SJSA1 (cell line): ENCODE measurements at places on chromosomes 1 and 21.

DNA sequence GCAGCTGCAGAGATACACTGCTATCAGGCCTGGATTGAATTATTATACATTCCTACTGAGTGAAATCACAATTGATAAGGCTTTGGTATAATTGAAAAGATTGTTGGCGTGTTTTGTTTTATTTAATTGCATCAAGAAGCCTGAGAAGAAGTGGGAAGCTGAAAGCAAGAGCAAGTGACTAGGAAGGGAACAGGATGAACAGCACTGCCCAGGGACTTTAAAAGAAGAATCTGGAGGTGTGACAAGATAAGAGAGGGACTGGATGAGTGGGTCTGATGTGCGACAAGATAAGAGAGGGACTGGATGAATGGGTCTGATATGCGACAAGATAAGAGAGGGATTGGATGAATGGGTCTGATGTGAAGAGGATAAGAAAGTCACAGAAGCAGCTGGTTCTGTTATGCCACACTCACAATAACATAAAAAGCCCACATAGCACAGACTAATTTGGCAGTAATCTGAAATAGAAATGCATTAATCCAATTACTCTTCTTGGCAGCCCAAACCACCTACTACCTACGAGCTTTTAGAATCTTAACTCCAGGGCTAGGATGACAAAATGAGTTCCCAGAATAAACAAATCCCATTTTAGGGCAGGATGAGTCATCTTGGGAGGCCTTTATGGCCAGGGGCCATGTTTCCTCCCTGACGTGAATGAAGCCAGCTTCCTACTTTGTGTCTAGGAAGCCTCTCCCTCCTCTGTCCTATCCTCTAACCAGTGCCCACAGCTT lies 129.7 kb downstream of the DUSP10 start:
- DNase-seq: peak; percentile 52

DNA sequence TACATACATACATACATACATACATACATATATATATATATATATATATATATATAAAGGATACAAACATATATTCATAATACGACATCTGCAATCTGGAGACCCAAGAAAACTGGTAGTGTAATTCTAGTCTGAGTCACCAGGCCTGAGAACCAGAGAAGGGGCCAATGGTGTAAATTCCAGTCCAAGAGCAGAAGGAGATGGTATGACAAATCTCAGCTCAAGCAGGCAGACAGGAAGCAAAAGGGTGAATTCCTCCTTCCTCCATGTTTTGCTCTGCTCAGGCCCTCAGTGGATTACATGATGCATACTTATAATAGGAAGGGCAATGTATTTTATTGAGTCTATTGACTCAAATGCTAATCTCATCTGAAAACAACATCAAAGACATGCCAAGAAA lies 1060.4 kb upstream of the TMPRSS15 start:
- DNase-seq: no peak

DNA sequence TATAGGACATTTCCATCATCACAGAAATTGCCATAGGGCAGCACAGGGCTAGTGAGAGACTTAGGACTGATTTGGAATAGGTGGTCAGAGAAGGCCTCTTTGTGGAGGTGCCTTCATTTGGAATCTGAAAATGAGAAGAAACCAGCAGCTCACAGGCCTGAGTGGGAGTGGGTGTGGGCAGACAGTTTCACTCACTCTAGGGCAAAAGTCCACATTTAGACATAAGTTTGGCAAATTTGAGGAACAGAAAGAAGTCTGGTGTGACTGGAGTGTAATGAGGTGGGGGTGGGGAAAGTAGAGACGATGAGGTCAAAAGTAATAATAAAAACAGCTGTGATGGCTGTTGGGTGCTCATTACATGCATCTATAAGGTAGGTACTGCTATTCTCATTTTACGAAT lies 22.4 kb upstream of the BCAR3 start:
- no peak for DNase-seq

- DNase-seq: no peak
Observed at GRCh38 chr1:198258491-198258890, 101.7 kb downstream of the NEK7 start.

DNA sequence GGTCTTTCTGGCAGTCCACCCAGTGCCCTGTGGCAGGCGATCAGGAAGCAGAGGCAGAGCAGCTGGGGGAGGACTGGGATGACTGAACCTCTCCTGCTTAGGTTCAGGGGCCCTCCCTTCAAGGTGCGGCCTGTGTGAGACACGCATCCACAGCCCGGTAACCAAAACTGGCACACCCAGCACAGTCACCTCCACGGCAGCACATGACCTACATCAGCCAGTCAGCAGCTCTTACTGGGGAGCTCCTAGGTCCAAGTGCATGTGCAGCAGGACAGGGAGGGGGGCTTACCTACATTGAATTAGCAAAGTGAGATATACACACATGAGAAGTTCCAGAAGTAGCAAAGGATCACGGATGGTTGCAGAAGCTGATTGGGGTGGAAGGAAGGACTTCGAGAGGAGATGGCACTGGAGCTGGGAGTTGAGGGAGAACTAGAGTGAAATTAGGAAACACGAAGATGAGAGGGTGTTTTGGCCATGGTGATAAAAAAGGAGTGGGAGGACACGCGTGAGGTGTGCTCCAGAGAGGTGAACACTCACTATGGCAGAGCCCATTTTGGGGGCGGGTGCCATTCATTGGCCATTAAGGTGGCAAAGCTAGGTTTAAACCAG lies 51.4 kb upstream of the IRF2BP2 start:
- no peak for DNase-seq

GRCh38 chr1:178543290-178543607 lies 30.3 kb downstream of the TEX35 start:
- no peak for DNase-seq

- no peak for DNase-seq
Observed at GRCh38 chr1:165899461-165899941, 72.1 kb downstream of the UCK2 start.

GRCh38 chr1:108041360-108042142 lies 76.6 kb upstream of the VAV3 start:
- DNase-seq: no peak

DNA sequence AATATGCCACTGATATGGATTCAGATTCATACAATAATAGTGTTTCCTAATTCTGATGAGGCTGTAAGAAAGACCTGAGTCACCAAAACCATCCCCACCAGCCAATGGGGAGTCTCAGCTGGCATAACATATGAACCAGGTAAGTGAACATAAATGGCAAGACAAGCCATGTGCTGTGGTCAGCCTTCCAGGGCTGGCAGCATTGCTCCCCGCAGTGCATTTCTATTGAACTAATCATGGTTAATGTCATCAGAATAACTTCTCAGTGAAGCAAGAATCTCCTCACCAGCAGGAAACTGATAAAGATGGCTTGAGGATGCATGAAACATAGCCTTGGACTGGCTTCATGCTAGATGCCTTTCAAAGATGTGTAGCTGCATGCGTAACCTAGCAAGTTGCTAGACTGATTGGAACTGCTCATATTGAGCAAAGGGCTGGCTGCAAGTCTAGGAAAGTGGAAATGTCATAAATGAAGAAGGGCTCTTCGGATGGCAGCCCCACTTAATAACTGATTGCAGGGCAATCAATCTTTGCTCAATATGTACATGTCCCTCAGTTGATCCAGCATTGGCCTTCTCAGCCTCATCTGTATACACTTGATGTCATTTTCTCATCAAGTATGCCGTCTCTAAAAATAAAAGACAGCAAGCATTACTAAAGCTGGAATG lies 88.0 kb downstream of the NTNG1 start:
- DNase-seq: no peak

GRCh38 chr1:215584389-215584788 lies 17.3 kb downstream of the KCTD3 start:
- no peak for DNase-seq

DNA sequence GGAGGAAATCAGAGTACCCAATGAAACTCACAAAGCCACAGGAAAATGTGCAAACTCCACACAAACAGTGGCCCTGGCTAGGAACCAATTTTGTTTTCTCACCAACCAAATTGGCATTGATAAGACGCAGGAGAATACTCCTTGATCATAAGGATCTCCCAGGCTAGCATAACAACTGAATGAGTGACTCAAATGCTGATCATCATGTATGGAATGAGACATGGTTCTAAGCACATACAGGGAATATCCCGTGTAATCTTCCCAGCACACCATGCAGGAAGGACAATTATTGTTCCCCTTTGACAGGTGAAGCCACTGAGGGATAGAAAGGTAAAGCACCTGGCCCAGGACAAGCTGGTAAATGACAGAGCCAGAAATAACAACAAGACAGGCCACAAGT lies 180.0 kb upstream of the DUSP10 start:
- no peak for DNase-seq

DNA sequence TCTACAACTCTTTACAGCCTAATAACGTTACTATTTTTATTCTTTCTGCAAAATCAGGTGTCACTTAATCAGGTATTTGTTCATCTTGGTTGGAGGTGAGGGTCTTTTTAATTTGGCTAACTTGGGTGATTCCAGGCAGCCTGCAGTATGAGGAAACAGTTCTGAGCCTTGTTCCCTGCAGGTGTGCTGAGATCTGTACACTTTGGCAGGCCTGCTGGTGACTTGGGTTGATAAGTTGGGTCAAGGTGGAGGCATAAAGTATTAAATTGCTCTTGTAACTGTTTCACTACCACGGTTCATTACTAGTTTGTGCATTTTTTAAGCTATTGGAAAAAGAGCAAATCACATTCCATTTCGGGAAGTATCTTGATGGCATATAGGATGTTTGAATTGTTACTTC lies 10.0 kb downstream of the MAP3K21 start:
- DNase-seq: no peak

GRCh38 chr21:36908260-36908908 lies 58.1 kb downstream of the HLCS start:
- DNase-seq: no peak

DNA sequence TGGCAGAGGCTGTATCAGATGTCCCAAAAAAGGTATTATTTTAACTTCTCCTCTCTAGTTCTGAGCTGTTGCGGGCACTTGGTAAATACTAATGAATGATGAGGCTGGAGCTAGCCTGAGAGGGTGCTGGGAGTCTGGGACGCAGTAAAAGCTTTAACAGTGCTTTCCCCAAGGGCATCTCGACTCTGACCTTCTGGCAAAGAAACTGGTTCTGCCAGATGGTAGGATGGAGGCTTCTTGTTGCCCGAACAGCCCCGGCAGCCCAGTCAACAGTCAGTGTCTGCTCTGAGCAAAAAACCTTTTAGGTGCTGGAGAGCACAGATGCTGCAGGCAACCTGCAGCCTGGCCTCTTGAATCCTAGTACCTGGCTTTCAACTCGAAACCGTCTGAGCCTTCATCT lies 2.5 kb upstream of the PNRC2 start:
- no peak for DNase-seq

- DNase-seq: peak; percentile 56
Observed at GRCh38 chr1:94819945-94820746, at the start of gene SLC44A3. SLC44A3 (plus strand) TSS chr1:94820357; CDS start chr1:94820452, 95 bp downstream.

DNA sequence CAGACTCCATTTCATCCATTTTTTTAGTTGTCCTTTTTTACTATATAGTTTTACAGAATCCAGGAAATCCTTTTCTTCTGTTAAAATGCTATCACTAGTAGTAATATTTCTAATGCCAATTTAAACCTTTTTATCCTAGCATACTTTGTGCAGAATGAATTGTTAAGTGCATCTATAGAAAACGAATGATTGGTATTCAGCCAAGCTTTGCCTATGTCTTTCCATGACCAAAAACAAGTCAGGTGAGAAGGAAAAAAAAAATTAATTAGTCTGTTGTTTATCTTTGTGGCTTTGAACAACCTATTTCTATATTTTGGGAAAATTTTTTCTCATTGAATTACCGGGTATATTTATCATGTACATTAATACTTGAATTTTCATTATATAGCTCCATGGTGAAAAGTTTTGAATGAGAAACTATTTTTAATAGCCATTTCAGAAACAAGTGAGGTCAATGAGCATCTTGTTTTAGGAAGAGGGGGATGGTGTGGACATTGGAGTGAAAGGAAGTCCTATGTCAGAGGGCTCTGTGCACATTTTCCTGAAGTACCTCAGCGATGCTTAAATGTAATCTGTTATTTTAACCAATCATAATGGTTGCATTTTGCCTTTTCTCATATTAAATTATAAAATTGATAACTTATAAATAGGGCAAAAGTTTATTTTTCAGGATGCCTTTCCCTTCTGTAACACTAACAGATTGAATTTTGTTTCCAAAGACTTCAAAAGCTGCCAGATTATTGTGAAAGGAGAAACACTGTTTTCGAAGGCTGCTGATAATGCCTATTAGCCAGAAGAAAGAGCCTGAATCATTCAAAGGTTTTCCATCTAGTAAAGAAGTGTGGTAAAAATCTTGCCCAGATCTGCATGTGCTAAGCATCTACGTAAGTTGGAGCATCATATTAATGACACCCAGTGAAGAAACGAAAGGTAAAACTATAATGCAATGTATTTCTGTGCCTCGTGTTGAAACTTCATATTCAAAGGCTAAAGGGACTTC lies 73.8 kb upstream of the S1PR1 start:
- DNase-seq: no peak

GRCh38 chr1:71053758-71054157 lies 6.1 kb upstream of the PTGER3 start:
- DNase-seq: no peak

DNA sequence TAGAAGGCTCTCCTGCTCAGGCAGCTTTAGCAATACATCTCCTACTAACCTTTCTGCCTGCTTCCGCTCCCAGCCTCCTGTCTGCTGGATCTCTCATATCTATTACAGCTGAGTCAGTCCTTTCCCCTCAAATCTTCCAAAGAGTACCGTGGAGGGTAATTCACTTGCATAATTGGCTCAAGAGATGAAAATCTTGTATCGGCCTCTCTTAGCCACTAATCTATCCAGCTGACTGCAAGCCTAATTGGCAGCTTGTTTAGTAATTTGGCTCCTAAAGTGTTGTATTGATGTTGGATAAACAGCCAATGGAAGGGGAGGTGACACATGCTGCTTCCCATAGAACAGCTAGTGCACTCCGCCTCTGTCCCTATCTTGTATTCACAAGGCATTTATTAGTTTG lies 195.7 kb downstream of the GPATCH2 start:
- DNase-seq: no peak

- no peak for DNase-seq
Observed at GRCh38 chr1:197017558-197018146, 40.3 kb downstream of the CFHR5 start.

- no peak for DNase-seq
Observed at GRCh38 chr1:98054786-98055185, 134.0 kb upstream of the DPYD start.
